ENCODE measurements at places on chromosomes 4 and X.

GRCh38 chr4:176002007-176002613 is 63.5 kb upstream of the WDR17 start:
- DNase-seq, result no peak

DNA sequence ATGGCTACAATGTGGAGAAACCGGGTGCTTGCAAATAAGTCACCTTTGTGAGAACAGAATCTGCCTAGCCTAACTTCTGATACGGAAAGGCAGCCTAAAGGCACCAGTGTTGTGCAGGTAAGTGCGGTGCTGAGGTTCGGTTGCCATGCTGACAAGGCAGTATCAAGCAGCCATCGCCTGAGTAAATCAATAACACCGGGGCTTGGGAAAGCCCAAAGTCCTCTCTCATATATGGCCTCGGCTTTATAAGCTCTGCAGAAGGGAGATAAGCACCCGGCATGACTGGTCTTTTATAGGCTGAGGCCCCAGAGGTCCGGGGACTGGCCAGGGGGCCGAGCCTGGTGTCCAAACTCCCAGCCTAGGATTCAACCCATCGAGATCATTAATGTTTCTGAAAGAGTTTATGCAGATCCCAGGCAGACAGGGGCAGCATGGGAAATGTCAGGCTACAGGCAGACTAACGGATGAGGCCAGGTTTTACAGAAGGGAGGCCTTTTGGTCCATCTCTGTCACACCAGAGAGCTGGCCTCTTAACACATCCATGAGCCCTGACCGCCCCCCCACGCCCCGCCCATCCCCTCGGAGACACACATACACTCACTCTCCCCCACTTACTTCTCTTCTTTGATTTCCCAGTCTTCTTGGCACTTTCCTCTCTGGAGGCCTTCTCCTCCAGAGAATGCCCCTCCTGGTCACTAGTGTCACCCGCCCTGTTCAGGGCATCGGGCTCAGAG is 38.5 kb downstream of the ELF4 start:
- DNase-seq, result no peak

- DNase-seq, result no peak
Measured at GRCh38 chr4:55296096-55296495, 49.9 kb upstream of the SRD5A3 start.

DNA sequence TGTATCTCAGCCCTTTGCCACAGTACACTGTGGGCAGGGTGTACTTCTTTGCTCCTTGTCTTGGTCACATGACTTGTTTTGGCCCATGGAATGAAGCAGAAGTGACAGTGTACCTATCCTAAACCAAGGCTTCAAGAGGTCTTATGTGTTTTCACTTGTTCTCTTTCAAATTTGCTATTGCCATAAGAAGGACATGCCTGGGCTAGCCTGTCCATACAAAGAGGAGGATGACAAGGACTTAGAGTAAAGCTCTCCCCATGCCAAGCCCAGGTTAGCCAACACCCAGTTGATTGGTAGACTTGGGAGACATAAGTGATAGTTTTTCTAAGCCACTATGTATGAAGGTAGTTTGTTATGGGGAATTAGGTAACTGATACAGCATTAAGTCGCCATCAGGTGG is 141.1 kb upstream of the MID1 start:
- DNase-seq, result no peak

DNA sequence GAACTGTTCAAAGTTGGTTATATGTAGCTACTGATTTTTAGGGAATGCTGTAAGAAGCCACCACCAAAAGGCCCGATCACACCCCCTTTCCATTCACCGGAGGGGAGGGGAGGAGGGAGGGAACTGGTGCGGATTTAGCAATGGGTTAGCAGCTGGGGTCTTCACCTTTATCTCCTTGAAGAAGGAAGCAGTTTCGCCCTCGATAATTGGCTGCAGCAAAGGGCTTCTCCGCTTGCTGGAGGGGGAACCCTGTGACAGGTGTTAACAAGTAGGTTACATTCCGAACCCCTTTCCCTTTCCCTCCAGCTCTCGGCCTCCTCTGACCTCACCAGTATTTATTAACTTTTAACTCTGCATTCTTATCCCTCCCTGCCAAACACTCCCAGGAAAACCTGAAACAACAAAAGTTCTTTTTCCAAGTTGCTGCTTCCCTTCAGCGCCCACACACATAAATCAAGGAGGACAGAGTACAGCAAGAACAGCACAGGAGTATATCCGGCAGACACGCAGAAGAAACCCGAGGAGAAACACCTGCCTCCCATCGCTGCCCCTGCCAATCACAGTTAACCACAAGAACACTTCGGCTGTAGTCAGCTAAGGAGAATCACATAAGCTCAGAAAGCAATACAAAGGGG is 39.8 kb upstream of the NAP1L5 start:
- DNase-seq, result no peak

Measured in DMS153 (cell line).